Lung (tissue), 17 donors: ENCODE measurements at places on chromosomes 6 and 20. TPM values are rescaled to one million over a fixed set of nuclear protein-coding genes. Genes with fewer than 3 reads are reported as not detected.

- no peak overlapping the region for H3K4me3 ChIP-seq
- DNase-seq: no peak
- H3K4me1 ChIP-seq: no peaks in the 10 kb centered on the region
- no peaks in the 10 kb centered on the region for H3K27me3 ChIP-seq
These were observed 6.9 kb downstream of the AURKA start for GRCh38 chr20:56385130-56385529.

Gene CALHM4
- total RNA-seq: not detected

Gene PABPC1L
- 34.5 TPM for total RNA-seq

Gene ACSS1
- 38.9 TPM for total RNA-seq

Gene FAM184A
- total RNA-seq: 63.4 TPM

- H3K4me1 ChIP-seq: no peaks in the 10 kb centered on the region
- no peaks in the 10 kb centered on the region for H3K36me3 ChIP-seq
- DNase-seq: no peak
- H3K4me3 ChIP-seq: no peak overlapping the region
- H3K27me3 ChIP-seq: no peaks in the 10 kb centered on the region
These were observed 922.8 kb upstream of the MAP3K7 start for GRCh38 chr6:91509711-91510110.
